ENCODE measurements at places on chromosomes 1 and 21.

GRCh38 chr1:155946633-155947219, 5.3 kb downstream of the RXFP4 start:
- H3K36me3 ChIP-seq, result peaks cover 37% of the 10 kb centered on the region
- H3K4me1 ChIP-seq, result peaks cover 1% of the 10 kb centered on the region
- no peak overlapping the region for H3K4me3 ChIP-seq
- DNase-seq, result no peak

GRCh38 chr1:116006486-116006964, 30.2 kb downstream of the SLC22A15 start:
- no peaks in the 10 kb centered on the region for H3K36me3 ChIP-seq
- H3K27me3 ChIP-seq, result no peaks in the 10 kb centered on the region
- H3K27ac ChIP-seq, result no peak overlapping the region
- H3K4me3 ChIP-seq, result no peak overlapping the region

DNA sequence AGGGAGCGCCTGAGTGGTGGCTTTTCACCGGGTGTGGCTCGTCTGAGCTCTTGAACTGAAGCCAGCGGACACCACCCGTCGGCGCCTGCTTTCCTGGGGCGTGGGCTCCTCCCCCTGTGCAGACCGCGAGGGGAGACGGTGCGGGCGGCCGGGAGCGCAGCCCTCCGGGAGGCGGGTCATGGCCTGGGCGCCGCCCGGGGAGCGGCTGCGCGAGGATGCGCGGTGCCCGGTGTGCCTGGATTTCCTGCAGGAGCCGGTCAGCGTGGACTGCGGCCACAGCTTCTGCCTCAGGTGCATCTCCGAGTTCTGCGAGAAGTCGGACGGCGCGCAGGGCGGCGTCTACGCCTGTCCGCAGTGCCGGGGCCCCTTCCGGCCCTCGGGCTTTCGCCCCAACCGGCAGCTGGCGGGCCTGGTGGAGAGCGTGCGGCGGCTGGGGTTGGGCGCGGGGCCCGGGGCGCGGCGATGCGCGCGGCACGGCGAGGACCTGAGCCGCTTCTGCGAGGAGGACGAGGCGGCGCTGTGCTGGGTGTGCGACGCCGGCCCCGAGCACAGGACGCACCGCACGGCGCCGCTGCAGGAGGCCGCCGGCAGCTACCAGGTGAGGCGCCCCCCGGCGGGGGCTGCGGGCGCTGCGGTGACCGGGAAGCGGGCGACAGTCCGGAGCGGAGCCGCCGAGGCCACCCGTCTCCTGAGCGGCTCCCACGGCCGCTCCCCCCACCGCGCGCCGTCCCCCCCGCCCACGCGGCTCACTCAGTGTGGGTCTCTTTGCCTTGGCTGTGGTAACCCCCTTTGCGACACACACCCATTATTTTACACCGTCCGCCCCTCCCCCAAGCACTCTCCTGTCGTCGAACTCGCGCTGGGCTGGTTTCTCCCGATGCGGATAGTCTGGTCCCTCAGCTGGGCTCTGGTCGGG, at the start of gene TRIM58:
Gene TRIM58, plus strand, starts transcription at position 119 of the 916 bp plus-strand sequence. Its CDS starts 60 bp downstream, at position 179.
- H3K27ac ChIP-seq, result no peak within 1 kb of the TSS
- no peaks in the 10 kb centered on the region for H3K27me3 ChIP-seq
- DNase-seq, result peak; percentile 73

DNA sequence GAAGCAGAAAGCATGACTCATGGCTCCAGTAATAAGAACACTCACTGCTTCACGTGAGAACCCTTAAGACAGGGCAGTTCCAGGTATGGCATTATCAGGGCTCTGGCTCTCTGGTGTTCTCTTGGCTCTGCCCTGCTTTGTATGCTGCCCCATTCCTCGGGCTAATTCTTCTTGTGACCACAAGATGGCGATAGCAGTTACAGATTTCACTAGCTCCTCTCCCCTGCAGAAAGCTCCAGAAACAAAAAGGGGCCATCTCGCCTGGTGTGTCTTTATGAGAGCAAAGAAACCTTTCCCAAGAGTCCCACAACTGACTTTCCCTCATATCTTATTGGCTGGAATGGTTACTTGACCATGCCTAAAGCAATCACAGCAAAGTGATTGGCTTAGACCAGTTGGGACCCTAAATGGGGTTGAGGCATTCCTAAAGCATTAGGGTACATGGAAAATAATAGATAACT, 60.1 kb downstream of the F3 start:
- DNase-seq, result peak; percentile 25
- H3K4me1 ChIP-seq, result no peaks in the 10 kb centered on the region
- H3K27me3 ChIP-seq, result no peaks in the 10 kb centered on the region
- H3K36me3 ChIP-seq, result no peaks in the 10 kb centered on the region

DNA sequence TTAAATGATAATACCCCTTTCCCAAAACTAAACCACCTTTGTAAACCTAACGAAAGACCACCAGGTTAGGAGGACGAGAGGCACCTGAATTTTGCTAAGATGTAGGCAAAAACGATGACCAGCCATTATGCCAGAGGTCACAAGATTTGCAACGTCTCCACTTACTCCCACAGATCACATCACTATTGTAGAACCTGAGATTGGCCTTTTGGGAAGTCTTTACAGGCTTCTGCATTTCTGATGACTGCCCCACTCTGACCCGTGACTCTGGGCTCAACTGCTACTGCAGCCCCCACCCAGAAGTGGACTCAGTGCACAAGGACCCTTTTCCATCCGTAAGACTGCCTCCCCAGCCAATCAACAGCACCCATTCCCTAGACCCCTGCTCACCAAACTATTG, 36.4 kb upstream of the COL6A2 start:
- H3K27me3 ChIP-seq, result no peaks in the 10 kb centered on the region
- no peak overlapping the region for H3K4me3 ChIP-seq
- H3K27ac ChIP-seq, result no peak overlapping the region

- H3K4me1 ChIP-seq, result no peaks in the 10 kb centered on the region
- H3K27me3 ChIP-seq, result no peaks in the 10 kb centered on the region
- H3K4me3 ChIP-seq, result no peak overlapping the region
- DNase-seq, result no peak
- H3K27ac ChIP-seq, result no peak overlapping the region
- H3K36me3 ChIP-seq, result no peaks in the 10 kb centered on the region
Measured at GRCh38 chr1:82788660-82789059, 987.9 kb downstream of the ADGRL2 start.

DNA sequence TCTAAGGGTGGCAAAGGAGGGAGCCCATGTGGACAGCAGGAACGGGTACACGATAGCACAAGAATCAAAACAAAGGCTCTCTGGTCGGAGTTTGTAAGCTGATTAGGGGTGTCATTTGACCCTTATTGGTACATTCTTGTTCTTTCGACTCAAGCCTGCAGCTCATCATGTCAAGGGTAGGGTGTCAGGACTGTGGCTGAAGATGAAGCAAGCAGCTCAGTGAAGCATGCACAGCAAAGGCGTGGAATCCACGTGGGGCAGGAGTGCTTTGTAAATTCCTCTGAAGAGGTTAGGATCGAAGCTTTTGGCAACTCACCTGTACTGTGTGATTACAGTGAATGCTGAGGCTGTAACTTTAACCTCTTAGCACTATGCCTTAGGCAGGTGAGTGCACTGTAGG, 4.7 kb upstream of the ABCB10 start:
- H3K27me3 ChIP-seq, result no peaks in the 10 kb centered on the region
- no peaks in the 10 kb centered on the region for H3K4me1 ChIP-seq
- no peak overlapping the region for H3K27ac ChIP-seq
- no peak overlapping the region for H3K4me3 ChIP-seq
